HCT116 (cell line): ENCODE measurements at places on chromosomes 12 and 14.

DNA sequence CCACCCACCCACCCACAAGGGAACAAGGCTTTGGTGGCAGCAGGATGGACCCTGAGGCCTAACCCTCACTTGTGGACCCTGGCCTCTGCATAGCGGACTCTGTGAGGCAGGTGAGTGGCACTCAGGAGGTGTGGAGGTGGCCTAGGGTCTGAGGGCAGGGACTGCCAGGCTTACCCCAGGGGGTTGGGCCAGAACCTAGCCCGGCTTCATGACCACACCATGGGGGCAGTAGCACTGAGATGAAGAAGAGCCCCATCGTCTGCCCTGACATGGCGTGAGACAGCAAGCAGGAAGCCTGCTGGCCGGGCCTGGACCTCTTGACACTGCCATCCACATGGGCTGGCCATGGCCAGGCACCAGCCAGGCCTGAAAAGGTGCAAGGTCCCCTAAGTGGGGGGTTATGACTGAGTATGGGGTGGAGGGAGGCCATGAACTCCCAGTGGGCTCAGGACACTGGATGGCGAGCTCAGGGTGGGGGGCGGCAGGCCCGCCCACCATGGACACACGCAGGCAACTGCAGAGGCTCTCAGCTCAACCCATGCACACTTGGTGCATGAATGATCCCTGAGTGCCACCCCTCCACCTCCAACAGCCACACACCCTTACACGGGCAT is 29.3 kb downstream of the JAG2 start:
- DNase-seq, result no peak

DNA sequence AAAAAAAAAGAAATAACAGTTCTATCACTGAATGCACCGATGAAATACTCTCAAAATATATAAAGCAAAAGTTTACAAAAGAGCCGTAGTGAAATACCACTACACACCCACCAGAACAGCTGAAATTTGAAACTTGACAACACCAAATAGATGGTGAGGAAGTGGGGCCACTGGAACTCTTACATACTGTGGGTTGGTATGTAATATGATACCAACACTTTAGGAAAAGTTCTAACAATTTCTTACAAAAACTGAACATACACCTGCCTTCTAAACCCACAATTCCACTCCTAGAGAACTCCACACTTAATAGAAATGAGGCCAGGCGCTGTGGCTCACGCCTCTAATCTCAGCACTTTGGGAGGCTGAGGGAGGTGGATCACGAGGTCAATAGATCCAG is 14.1 kb downstream of the EIF5 start:
- no peak for DNase-seq

DNA sequence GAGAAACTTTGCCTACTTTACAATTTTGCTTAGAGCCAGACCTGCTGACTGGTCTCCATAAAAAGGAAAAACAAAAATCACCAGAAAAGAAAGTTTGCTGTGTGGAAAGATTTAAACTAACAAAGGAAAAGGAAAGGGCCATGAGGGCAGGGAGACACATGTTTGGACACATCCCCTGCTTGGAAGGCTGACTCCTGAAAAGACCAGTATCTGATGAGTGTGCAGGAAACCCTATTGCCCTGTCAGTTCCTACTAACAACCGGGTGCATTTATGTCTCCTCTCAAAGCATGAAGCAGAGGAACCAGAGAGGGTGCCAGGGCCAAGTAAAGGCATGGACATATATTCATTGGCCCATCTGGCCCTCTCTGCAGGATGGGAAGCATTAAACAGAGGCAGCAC is 7.0 kb upstream of the STAB2 start:
- no peak for DNase-seq

DNA sequence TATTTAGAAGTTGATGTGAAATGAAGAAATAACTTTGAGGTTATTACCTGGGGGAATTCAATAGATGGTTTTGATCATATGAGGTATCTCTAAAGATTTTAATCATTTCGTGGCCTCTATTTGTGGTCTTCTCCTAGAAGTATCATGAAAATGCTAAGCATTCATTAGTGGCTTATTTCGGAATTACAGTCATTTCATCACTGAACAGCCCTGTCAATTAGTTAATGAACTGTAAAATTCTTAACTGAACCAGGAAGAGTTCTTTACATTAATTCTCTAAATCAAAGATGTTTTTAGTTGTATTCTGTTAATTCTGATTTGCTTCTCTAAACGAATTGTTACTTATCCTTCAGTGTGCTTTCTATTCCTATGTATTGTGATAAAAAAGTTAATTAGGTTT is 248.9 kb downstream of the PAX9 start:
- DNase-seq, result no peak

DNA sequence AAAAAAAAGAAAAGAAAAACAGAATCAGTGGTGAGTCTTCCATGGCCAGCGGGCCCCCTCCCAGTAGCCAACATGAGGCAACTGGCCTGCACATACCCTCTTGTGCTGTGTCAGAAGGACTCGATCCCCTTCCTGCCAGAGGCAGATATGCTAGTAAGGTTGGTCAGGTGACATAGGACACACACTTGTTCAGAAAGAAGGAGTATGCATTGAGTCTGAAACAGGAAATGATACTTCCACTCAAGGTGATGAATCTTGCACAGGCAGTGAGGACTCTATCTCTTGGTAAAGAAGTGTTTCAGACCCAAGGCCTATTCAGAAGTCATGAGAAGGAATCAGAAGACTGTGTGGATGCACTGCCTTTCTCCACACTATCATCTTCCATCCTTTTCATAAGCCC is 269.7 kb upstream of the FAR2 start:
- no peak for DNase-seq

GRCh38 chr12:90679674-90680073 is 275.3 kb downstream of the CCER1 start:
- no peak for DNase-seq

DNA sequence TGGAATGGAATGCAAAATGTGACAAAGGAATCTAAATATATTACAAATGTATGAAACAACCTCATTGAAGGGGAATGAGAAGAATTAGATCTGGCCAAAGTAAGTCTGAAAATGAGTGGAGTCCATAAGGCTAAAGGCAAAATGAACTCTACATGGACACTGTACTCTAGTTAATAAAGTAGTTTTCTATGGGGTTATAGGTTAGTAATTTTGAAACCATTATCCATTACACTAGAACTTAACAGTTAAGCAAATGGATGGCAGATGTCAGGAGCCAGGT is 222.1 kb downstream of the NUAK1 start:
- no peak for DNase-seq

- DNase-seq, result no peak
Measured at GRCh38 chr14:33738491-33738890, 212.4 kb downstream of the EGLN3 start.

DNA sequence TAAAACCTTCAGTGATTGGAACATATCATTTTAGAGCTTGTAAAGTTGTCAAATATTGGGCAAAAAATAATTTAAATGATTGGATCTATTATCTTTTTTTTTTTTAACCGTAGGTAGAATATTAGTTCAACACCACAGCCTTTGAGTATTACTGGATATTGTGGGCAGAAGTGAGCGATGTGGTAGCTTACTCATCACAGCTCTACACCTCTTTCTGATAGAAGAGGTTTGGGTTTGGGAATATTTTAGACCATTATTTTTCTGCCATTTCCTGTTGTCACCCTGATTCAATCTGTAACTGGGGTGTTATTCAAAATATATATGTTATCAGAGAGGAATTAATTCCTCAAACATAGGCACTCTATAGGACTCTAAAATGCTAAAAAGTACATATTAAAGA is 34.8 kb upstream of the SLC38A2 start:
- no peak for DNase-seq

- no peak for DNase-seq
Measured at GRCh38 chr12:97752129-97752528, 289.5 kb downstream of the RMST start.

DNA sequence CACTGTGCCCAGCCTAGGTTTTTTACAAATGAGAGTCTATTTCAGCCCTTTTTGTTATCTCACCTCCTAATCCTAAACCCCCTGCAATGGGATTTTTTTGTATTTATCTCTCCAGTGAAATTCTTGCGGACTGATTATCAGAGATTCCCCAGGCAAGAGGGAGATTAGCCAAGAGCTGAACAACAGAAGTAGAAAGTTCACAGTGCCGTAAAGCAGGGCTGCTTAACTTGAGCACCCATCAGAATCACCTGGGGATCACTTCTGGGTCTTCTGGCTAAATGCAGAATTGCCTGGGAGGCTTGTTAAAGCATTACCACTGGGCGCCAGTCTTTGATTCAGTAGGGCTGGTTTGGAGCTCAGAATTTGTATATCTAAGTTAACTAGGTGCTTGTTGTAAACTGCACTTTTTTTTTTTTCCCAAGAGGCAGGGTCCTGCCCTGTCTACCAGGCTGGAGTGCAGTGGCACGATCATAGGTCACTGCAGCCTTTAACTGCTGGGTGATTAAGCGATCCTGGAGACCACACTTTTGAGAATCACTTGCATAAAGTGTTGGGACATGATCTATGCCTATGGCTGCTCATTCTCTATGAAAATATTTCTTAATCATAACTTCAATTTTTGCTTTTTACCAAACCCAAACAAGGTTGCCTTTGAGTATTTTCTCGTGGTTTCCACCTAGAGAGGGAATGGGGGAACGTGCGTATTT is 1.1 kb upstream of the DPPA3 start:
- DNase-seq, result no peak

DNA sequence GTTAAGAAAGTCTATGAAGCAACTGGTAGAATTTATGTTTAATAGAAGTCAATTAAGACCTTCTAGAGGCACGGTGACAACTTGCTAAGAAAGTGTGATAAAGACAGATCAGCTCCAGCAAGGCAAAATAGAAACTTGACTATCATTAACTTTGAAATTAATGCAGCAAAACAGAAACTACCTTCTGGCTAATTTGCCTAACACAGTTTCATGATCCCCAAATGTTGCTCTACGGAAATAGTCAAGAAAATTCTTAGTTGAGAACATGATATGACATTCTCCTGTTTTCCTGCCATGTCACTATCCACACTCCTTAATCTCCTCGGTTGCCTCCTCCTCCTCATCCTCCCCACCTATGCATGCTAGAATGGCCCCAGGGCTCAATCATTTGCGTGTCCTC is 4.2 kb downstream of the DENND5B start:
- no peak for DNase-seq

- no peak for DNase-seq
Measured at GRCh38 chr14:90620568-90621077, 195.6 kb downstream of the TTC7B start.

DNA sequence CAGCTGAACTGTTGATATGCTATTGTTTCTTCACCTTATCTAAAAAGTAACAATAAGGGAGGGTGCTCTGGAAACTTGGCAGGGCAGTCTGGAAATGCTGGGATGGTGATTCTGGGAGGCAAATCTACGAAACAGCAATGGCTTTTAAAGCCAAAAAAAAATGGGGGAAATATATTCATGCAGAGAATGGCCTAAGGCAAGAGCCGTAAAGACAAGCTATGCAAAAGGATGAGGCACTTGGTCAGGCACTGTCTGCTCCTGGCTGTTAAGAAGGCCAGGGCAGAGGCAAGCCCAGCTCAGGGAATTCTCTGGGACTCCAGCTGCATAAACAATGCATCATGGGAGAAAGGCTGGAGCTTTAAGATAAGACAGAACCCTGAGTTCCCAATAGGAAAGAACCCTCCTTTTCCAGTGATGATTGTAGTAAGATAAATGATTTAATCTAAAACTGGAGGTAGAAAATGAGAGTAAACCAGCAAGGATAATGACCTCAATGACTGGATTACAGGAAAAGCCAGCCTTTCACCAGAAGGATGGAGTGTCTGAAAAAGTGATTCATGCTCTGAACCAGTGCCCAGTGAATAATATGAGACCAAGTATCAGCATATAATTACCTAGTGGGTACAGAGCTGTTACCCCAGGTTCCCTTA is 46.0 kb downstream of the ITPR2 start:
- DNase-seq, result no peak

DNA sequence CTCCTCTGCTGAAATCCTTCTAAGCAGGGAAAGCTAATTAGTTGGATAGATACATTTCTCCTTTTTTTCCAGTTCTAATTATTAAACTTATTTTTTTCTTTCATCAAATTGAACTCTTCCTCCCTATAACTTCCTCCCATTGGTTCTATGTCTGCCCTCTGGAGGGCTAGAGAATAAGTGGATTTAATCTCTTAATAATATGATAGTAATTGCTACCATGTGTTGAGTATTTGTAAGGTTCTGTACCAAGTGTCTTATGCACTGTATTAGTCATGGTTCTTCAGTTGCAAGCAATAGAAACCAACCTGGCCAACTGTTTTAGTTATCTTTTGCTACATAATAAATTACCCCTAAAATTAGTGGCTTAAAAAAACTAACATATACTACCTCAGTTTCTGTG is 190.5 kb upstream of the PLXNC1 start:
- no peak for DNase-seq

DNA sequence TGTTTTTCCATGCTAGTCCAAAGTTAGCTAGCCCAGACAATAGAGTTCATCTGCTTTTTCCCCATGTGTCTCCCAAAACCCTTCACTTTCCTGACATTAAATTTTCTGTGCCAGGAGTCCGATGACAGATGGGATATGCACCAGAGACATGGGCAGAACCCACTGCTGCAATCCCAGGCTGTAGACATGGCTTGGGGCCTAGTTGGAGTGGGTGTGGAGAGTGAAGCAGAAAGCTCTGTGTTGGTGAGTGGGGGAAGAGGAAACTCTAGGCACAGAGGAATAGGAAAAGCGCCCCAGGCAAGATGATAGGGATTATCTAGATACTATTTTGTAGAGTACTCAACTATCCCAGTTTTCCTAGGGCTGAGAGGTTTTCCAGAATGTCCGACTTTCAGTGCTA is 4.8 kb upstream of the KRT74 start:
- no peak for DNase-seq

- DNase-seq, result no peak
Measured at GRCh38 chr12:16604596-16605252, 1.2 kb downstream of the LMO3 start.
